Naive thymus-derived CD4-positive, alpha-beta T cell (primary cell): ENCODE measurements at places on chromosomes 7 and 10. TPM values are rescaled to one million over a fixed set of nuclear protein-coding genes. Genes with fewer than 3 reads are reported as not detected.

DNA sequence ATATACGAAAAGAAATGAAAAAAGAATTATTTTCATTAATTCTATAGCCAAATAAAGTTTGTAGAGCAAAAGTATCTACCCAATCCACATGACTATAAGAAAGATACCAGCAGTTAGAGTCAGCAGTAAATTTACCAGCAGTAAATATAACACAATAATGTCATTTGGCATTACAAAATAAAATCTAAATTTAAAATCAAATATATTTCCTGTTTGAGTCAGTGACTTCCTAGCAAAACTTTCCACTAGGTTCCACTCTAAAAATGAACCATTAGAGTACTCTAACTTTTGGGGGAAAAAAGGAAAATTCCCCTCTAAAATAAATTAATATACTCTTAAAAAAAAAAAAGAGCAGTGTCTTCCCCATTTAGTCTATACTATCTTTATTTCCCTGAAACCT, 144.8 kb downstream of the CPEB3 start:
- DNase-seq = no peak

DNA sequence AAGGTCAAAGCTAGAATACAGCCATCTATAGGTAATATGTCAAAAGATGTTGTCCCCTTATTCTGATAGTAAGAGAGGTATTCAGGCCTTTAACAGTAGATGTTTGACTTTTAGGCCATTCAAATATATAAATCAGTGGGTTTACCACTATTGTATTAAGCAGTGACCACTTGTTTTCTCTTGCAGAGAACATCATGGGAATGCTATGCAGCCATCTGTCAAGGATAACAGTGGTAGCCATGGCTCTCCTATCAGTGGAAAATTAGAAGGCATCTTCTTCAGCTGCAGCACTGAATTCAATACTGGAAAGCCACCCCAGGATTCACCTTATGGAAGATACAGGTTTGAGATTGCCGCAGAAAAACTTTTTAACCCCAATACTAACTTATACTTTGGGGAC, 68.4 kb downstream of the PHYHIPL start:
- no peak for DNase-seq

GRCh38 chr7:66247380-66248078, 42.4 kb downstream of the TPST1 start:
- no peak for DNase-seq

DNA sequence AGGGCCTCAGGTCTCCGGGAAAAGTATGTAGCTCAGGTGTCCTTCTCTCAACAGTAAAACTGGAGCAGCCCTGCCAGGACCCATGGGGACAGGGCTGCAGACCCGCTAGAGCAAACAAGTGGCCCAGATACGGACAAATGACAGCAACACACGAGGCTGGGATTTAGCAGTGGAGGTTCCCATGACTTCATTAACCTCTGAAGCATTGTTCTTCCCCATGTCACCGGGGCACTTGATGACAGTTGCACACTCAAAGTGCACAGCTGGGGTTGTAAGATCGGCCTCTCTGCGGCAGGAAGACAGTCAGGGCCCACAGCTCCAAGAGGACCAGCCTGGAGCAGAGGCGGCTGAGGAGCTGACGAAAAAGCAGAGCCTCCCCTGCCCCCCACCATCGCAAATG, 12.5 kb upstream of the PODXL start:
- no peak for DNase-seq

DNA sequence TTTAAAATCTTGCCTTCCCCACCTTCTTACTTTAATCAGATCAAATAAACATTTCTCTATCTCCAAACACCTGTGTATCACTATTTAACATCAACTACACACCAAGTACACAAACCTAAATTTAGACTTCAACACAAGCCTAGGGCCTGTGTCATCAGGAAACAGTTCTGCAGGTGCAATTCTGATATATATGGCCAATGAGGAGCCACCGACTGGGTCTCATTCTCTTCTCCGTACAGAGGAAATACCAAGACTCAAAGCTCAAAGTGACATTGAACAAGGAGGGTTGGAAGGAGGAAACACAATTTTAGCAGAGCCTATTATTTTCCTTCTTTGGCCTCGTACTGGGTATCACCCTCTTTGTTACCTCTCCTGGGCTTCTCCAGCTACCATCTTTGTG, 152.6 kb upstream of the PRR15 start:
- DNase-seq = no peak

DNA sequence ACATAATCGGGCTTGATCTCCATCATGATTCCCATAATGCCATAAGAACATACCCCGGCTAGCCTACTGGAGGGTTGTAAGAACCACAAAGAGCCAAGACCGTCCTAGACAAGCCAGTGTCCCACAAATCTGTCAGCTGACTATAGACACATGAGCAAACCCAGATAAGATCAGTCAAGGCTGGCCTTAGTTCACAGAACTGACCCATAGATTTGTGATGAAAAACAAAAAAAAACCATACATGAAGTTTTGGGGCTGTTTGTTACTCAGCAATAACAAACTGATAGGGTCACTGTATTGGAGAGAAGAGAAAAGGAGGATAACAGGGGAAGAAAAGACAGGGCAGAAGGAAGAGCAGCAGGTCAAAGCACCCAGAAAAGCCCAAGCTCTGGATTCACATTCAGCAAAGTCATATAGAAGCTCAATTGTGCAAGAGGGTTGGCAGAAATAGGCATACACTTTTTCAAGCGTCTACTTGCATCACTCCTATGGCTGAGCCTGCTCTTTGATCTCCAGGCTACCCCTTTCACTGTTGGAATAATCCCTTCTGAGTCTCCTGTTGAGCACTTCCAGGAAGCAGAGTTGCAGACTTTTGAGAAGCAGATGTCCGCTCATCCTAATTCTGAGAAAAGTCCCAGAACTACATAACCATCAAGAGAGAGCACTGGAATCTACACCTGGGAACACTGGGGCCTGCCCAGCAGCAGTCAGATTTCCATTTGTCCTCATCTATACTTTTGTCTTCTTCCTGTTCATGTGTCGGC, 122.0 kb upstream of the HABP2 start:
- no peak for DNase-seq

GRCh38 chr7:124276005-124276622, 243.2 kb upstream of the TMEM229A start:
- DNase-seq = no peak

DNA sequence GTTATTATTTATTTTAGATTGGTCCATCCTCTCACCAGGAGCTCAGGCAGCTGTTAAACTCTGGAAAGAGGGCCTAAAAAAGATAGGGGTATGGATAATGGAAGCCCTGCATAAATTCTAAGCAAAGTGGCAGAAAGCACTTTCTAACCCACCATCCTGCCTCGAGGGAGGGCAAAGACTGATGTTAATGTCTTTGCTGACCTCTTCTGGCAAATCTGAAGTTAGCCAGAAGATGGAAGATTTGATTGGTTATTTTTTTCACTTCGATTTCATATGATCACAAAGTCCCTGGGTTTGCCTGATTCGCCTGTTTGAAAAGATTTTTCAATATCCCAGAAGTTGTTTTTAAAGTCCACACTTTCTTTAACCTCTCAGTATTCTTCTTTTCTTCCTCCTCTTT, 24.8 kb downstream of the OR9A2 start:
- no peak for DNase-seq

DNA sequence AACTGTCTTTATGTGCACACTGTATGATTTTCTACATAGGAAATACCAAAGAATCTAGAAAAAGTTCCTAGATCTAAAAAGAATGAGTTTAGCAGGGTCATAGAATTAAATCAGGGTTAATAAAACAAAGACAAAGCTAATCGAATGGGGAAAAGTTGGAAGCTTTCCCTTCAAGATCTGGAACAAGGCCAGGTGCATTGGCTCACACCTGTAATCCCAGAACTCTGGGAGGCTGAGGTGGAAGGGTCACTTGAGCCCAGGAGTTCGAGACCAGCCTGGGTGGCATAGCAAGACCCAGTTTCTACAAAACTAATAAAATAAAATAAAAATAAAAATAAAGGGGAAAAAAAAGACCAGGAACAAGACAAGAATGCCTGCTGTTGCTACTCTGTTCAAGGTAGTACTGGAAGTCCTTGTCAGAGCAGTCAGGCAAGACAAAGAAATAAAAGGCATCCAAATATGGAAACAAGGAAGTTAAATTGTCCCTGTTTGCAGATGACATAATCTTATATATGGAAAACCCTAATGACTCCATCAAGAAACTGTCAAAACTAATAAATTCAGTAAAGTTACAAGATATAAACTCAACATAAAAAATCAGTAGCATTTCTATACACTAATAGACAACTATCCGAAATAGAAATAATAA, 76.1 kb upstream of the RHEB start:
- no peak for DNase-seq

DNA sequence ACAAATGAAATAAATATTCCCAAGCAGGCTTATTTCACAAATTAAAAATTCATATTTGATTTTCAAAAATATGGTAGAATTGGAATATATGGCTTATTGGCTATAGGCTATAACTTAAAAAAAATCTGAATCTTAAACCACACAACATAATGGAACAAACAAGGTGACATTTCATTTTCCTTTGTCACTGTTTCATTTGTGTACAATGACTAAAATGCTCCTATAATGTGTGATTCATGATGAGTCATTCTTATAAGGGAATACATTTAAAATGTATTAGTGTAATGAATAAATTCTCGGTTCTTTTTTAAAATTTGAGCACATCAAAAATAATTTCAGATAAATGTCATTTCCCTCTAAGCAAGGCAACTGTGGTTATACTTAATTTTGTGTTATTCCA, 148.0 kb upstream of the ANK3 start:
- DNase-seq = no peak

- DNase-seq = no peak
Observed at GRCh38 chr10:70176441-70176840, 6.1 kb upstream of the SAR1A start.

DNA sequence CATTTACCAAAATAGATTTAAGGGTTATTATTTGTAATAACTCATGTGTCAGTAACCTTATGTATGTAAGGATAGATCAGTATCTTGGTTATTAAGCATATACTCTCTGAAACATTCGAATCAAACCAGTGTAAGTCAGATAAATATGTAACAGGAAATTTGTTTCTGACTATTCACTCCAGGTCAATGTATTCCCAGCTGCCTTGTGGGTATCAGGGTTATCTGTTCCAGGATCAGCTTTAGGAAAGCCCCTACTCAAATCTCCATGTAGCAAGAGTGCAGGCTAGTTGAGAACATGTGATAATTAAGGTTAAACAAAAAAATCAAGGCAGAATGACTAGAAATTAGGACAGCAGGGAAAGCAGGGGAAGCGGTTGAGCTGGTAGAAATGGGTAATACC, 201.7 kb downstream of the AUTS2 start:
- no peak for DNase-seq

Gene CCDC172
- not detected for total RNA-seq

DNA sequence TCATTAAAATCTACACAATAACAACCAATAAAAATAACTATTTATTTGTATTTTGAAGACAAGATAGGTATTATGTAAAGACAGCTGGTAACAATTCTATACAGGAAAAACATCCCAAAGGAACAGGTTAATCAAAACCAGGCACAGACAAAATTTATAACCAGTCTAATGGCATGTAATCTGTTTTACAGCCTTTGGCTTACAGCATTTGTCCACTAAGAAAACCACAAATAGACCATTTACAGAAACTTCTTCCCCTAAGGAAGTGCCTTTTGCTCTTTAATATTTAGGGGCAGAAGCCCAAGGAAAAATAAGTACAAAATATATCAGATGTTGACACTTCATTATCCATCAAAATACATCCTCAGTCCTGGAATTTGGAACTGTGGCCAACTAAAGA, 65.0 kb downstream of the SVIL start:
- no peak for DNase-seq

Gene CNPY1
- not detected for total RNA-seq
